ENCODE measurements at places on chromosomes 4 and X.

DNA sequence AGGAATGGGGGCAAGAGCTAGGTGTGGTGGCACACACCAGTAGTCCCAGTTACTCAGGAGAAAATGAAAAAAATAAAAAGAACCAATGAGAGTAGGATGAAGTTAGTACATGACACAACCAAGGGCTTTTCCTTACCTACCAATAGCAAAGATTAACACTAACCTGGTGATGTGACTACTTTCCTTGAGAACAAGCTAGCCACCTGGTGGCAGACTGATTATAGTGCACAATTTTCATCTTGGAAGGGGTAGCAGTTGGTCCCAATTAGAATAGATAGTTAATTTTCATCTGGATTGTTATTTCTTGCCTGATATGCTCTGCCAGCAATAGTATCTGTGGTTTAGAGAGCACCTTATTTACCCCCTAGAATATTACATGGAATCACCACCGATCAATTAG is 1216.8 kb upstream of the PABPC4L start:
- DNase-seq: no peak

DNA sequence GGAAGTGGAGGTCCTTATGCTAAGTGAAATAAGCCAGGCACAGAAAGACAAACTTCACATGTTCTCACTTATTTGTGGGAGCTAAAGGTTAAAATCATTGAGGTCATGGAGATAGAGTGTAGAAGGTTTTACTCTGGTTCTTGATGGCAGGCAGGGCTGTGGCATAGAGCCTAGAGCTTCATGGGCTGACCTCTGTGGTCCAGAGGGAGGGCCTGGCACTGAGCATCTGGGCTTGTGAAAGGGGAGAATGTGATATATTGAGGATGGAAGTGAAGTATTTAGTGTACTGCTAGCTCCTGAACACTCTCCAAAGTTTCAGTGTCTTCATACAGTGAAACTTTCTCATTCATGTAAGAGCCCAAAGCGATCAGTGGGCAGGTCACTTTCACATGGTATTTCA is 71.3 kb upstream of the ANXA3 start:
- DNase-seq: no peak

DNA sequence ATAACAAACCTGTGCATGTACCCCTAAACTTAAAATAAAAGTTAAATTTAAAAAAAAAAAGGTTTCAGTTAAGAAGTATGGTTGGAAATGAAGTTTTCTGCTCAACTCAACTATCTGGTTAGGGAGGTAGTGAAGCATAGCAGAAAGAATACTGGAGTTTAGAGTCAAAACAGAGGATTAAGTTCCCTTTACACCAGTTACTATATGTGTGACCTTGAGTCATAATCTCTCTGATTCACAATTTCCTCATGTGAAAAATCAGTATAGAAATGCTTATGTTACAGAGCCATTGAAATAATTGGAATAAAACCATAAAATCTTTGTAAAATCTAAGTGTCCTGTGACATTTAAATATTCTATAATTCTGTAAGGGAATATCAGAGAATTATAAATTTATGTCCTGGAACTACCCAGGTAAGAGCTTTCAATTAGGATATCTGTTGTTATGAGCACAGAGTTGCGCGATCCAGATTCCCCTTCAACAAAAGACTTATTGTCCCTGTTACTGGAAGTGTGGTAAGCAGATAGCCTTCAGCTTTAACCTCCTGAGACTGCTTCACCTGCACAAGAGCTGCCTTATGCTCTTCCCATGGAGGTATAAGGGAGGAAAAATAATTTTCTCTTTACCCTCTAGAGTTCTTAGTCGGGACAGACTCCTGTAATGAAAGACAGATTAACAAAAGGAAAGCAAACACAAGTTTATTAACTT is 203.8 kb upstream of the NRK start:
- DNase-seq: no peak

GRCh38 chr4:129929052-129929451 is 833.1 kb downstream of the C4orf33 start:
- DNase-seq: no peak

GRCh38 chrX:150489359-150490015 is 78.9 kb upstream of the MTM1 start:
- DNase-seq: no peak

DNA sequence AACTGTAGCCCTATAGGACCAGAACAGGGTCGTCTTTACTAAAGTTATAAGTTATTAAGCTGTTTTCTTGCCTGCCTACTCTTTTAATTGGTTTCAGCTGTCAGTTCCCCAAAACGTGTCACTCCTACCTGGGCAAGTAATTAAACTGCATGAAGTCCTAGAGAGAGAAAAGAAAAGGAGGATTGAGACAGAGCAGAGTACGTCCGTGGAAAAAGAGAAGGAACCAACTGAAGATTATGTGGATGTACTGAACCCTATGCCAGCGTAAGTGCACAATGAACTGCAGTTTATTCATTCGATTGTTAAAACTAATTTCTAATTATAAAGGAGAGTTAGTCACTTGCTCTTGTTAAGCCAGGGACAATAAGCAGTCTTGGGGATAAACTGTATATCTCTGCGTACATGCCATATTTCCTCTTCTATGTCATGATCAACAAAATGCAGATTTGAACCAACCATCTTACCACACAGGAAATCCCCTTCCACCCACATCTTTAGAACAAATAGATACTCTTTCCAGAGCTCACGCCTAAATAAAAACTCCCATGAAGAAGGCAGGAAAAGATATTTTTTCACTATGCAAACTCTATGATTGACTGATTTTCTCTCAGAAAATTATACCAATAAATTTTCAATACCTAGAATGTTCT is 22.8 kb downstream of the STAP1 start:
- no peak for DNase-seq

DNA sequence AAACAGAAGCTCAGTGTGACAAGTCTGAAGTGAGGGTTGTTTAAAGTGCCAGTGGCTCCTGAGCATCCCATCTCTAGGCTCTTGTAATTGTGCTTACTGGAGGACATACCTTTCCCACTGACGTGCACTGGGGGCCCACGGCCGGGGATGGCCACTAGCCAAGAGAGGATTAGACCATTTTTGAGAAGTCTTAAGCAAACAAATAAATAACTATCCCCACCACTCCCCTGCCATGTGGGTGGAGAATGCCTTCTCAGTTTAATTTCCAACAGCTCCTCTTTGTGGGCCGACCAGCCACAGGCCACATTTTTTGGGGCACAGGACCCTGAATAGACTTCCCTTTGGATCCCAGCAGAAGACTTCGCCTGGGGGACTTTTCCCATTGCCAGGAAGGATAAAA is 125.0 kb upstream of the MSX1 start:
- DNase-seq: no peak

- no peak for DNase-seq
These were observed 42.9 kb downstream of the NALF2 start for GRCh38 chrX:69546978-69547377.

- DNase-seq: no peak
These were observed 309.9 kb downstream of the DHX15 start for GRCh38 chr4:24274381-24274941.

DNA sequence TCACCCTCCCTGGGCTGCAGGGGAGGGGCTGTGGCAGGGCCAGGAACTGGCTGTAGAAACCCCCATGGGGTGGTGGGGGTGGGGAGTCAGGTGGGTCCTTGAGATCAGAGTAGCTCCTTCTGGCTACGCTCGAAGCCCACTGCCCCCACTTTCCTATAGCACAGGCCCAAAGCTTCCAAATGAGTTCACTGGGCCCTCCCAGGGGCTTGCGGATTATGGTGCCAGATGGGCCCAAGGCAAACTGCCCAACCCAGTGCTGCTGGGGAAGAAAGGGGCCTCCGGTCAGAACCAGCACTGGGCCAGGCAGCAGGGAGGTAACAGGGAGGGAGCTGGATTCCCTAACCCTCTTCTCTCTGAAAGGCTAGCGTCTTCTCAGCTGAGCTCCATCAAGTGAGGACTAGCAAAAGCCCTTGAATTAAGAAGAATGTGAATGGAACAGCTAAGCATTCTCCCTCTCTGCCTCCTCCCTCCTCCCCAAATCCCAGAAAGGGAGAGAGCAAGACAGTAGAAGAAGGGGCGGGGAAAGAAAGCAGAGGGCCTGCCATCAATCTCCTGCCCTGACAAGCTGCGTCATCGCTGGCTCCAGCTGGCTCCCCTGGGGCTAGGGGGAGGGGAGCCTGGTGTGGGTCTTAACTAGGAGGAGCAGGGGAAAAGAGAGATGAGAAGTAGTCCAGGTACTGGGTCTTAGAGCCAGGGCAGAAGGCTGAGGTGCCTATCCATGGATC is 34.7 kb downstream of the FRMPD3 start:
- no peak for DNase-seq

DNA sequence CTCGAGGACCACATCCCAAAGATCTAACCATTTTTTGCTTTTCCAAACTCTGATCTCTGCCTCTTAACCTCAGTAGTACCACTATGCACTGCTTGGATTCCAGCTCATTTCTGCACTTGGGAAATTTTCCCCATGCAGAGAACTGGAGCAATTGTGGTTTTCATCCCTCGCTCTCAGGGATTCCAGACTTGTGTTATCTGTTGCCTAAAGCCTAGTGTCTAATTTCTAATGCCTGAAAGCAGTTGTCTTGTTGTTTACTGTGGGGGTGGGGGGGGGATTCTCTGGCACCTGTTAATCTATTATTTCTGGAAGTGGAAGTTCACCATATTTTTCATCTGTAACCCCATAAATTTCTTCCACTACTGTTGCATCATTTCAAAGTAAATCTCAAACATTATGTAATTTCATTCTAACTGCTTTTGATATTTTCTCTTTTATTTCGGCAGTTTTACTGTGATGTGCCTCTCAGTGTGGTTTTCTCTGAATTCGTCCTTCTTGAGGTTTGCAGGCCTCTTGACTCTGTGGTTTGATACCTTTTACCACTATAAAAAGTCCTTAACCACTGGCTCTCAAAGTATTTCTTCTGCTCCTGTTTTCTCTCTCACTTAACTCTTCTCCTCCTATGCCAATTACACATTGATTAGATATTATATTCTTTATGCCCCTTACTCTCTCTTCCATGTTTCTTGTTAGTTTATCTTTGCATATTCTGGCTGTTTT is 205.6 kb upstream of the EOLA2 start:
- no peak for DNase-seq

DNA sequence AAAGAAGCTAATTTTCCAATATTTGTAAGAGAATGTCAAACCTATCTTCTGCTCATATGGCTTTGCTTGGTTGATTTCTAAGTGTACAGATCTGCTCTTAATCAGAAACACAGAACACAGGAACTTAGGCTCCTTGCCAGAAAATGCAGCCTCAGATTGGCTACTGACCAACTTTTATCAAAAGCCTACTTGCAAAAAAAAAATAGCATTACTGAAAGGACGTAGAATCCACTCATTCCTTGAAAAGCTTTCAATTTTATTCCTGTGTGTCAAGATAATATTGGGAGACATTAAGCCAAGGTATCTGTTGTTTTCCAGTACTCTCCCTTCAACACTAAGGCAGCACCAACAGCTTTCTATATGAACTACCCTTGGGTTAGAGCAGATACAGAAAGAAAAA is 127.6 kb upstream of the INTU start:
- DNase-seq: no peak

DNA sequence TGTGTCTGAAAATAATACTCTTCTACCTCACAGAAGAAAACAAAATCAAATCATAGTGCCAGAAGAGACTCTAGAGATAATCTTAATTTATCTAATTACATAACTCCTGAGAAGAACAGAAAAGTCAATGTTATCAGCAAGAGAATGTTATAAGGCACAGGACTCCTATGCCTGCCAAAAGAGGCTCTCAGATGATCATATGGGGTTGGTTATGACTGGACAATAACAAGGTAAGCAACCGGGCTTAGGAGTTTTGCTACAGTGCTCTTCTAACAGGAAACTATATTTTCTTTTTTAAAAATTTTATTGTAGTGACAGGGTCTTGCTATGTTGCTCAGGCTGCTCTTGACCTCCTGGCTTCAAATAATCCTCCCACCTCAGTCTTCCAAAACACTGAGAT is 3.5 kb upstream of the C4orf17 start:
- DNase-seq: no peak

- no peak for DNase-seq
These were observed 34.9 kb downstream of the ELF2 start for GRCh38 chr4:139142087-139142486.

GRCh38 chrX:122055979-122056715 is 1008.7 kb downstream of the GLUD2 start:
- no peak for DNase-seq

GRCh38 chr4:2797545-2798305 is 4.8 kb downstream of the SH3BP2 start:
- DNase-seq: no peak

DNA sequence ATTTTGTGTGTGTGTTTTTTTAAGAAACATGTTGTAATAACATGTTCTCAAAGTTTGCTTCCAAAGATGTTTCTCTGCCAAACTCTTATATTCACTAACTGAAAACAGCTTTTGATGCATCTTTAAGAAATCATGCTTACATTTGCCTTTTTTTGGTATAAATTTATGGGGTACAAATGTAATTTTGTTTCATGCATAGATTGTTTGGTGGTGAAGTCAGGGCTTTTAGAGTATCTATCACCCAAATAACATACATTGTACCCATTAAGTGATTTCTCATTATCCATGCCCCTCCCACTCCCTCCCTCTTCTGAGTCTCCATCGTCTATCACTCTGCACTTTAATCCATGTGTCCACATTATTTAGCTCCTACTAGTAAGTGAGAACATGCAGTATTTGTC is 30.8 kb downstream of the SPINK2 start:
- no peak for DNase-seq

- no peak for DNase-seq
These were observed 122.9 kb downstream of the PPA2 start for GRCh38 chr4:105350859-105351490.

- DNase-seq: no peak
These were observed 1953.1 kb upstream of the ADGRL3 start for GRCh38 chr4:59247032-59247431.

GRCh38 chr4:98204236-98204553 is 57.0 kb upstream of the RAP1GDS1 start:
- DNase-seq: no peak

GRCh38 chrX:152072236-152072635 is 66.1 kb downstream of the MAGEA10 start:
- DNase-seq: no peak

DNA sequence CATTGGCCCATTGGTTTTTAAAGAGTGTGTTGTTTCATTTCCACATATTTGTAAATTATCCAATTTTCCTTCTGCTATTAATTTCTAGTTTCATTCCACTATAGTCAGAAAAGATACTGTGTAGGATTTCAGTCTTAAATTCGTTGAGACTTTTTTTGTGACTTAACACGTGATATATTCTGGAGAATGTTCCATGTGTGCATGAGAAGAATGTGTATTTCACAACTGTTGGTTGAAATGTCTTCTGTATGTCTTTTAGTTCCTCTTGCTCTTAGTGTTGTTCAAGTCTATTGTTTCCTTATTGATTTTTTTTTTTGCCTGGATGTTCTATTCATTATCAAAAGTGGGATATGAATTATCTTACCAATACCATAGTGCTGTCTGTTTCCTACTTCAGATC is 606.9 kb downstream of the RPA4 start:
- no peak for DNase-seq

- no peak for DNase-seq
These were observed 3.6 kb upstream of the ASB11 start for GRCh38 chrX:15319075-15319474.

- DNase-seq: no peak
These were observed 24.4 kb upstream of the BCORL1 start for GRCh38 chrX:129958083-129958465.

Data from activated effector memory CD4-positive, alpha-beta T cell treated with Interleukin-2 at 50 U/mL for 16 hours (primary cell).